DMS 273 treated with DMSO at 0.1 percent for 48 hours (cell line): ENCODE measurements at places on chromosomes 16 and 17.
A peak's percentile ranks its signal among the peaks of the same experiment; 100 is the strongest.

DNA sequence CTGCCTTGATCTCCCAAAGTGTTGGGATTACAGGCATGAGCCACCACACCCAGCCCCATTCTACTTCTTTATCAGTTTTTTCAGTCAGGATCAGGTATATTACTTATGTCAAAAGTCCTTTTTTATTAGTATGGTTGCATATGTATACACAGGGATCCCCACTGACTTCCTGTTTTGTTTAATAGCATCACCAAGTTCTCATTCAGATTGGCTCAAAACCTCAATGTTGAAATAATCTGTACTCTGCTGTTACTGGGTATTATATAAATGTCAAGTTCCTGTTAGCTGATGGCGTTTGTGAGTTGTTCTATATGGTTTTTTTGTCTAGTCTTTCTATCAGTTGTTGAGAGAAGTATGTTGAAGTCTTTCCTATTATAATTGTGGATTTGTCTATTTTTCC, 168.5 kb downstream of the BCAS3 start:
- no peak for DNase-seq

DNA sequence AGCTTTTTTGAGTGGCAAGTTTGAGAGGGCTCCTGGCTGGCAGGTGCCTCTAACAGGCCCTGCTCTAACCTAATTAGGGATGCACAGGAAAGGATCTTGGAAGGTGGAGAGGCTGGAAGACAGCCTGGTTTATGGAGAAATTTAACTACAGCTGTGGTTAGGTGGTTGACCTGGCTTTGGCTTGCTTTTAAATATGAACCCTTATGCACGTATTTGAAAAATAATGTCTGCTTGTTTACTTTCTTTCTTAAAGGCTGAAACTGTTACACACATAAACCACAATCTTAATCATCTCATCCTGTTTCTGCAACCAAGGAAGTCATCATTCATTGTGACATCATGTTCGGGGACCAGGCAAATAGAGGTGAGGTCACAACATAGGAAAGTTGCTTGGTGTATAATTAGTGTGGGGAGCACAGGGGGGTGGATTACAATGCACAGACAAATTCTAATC, 23.1 kb upstream of the DHRS13 start:
- no peak for DNase-seq

- DNase-seq, result no peak
Measured at GRCh38 chr16:2598723-2599122, 60.9 kb downstream of the PDPK1 start.

DNA sequence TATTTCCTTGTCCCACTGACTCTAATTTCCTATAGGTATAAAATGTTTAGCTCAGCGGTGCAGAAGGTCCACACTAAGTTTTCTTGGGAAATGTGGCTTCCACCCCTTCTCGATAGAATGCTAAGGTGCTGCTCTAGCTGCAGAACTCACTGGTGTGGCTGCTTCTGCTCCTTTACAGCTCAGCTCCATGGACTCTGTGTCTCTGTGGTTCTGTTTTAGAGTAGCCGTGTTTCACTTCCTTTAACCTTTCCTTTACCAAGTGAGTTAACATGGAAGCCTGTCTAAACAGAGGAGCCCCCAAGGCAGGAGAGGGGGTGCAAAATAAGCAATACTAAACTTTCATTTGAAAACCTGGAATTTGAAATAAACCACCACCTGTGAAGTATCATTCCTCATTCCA, 65.3 kb downstream of the SPECC1 start:
- no peak for DNase-seq

- DNase-seq, result peak; percentile 11
Measured at GRCh38 chr16:3195975-3196374, 8.0 kb downstream of the OR1F1 start.

DNA sequence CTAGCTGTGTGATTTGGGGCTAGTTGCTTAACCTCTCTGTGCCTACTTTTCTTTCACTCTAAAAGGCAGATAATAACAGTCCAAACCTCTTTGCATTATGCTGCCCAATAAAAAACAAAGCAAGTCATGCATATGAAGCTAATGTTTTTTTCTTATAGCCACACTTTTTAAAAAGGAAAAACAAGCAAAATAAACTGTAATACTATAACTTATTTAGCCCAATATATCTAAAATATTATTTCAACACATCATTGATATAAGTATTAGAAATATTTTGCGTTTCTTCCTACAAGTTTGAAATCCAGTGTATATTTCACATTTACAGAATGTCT, 22.4 kb downstream of the ANKRD40 start:
- no peak for DNase-seq

GRCh38 chr16:50593410-50594150, 45.4 kb downstream of the NKD1 start:
- DNase-seq, result no peak

DNA sequence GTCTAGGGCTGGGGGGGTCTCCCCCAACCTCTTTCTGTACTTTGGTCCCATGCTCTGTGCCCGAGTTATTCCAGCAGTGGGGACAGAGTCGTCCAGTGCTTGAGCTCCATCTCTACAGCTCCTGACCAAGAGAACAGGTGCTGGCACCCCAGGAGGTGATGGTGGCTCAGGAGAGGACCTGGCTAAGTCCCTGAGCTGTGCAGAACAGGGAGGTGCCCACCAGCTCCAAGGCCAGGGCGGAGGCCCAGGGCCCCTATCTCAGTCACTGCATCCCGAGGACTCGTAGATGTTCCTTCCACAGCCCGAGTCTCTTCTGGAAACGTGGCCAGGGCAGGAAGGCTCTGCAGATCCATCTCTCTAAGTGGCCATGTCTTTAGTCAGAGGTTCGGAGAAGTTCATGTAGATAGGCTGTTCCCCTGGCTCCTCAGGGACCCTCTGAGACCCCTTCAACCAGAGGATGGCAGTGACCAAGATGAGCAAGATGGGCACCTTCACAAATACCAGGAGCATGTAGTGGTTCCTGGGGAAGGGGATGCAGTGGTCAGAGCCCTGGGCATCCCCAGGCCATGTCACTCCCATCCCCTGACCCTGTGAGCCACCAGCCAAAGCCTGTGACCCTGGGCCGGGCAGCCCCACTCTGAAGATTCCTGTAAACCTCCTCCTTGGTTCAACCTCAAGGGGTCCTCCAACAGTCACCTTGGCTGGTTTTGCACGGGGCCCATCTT, 8.7 kb downstream of the CD300LB start:
- DNase-seq, result no peak

DNA sequence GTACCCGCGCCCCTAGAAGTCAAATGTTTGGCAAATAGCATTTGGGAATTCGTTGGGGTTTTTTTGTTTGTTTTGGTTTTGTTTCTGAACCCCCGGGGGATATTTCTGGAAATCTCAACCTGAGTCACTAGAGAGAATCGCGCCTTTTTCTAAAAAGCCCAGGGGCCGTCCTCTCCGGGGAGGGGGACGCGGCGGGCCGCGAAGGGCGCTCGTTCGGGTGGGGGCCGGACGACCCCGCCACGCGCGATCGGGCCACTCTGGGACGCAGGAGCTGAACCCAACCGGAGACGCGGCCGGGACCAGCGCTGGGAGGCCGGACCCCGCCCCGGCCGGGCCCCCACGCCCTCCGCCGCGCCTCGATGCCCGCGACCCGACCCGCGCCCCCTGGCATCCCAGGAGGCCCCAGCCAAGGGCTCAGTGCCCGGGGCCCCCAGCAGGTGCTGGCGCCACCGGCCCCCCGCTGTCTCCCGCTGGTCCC, 302 bp downstream of the LITAF start:
- DNase-seq, result no peak

DNA sequence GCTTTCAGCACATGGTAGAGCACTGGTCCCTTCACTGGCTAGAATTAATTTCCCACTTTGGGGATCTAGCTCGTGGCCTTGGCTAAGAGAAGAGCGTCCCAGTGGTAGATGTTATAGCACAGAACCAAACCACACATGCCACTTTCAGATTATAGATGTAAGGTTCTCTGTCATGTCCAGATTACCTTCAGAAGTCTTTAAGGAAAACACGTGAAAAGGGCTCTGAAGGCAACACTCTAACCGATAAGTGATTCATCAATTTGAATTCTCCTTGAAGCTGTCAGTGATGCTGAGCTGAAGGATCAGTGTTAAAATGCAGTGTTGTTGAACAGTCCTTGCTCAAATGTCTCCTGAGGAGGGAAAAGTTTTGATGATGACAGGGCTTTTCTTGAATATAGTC, 43.5 kb upstream of the VPS4A start:
- no peak for DNase-seq

DNA sequence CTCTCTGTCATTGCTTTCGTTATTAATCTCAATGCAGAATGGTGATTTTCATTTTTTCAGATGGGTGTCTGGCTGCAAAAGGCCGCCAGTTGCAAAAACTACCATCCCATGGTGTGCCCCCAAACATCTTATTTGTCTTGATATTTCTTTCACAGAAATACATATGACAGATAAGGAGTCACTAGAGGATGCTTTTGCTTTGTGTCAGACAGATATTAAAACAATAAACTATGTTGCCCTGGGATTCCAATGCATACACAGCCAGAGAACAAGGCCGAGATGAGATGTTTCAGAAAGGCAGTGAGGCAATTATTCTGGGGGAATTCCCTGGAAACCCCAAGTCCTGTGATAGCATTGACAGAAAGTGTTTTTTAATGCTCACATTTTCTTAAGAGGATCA, 307.7 kb downstream of the RBFOX1 start:
- no peak for DNase-seq

GRCh38 chr17:41413353-41413957, 10.9 kb downstream of the KRT37 start:
- DNase-seq, result no peak

DNA sequence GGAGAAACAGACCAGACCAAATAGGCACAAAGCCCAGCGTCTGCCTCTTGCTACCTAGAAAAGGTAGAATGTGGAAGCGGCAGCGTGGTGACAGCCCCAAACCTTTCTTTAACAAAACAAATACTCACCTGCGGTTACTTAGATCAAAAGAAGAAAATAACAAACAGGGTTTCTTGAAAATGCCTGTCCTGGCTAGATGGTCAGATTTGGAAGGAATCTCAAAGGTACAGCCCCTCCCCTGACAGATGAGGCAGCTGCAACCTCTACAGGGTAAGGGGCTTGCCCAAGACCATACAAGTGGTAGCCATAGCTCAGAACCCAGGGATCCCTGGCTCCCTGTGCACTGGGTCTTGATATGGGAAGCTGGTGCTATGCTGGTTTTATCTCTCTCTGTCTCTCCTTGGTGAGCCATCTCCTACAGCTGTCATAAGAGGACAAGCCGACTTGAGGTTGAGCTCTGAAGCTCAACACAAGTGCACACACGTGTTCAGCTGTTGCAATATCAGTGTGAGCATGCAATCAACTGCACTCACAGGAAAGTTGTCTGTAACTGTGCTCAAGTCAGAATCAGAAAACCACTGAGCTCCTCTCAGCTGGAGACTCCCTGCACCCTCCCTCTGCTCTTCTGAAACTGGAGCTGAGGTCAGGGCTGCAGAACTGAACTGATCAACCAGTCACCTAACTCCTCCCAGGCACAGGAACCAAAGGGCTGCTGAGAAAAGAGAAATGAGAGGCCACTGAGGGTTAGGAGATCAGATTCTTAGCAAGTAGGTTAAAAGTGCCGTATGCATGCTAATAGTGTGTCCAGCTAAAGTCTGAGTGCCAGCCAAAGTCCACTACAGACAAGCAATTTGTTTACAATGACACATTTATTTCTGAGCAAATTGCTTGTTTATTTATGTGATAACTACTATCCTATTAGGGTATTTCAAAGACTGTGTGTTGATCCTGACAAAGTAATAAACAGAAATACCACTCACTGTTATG, 6.1 kb upstream of the RNF157 start:
- DNase-seq, result no peak

- DNase-seq, result no peak
Measured at GRCh38 chr16:53680756-53681155, 22.9 kb downstream of the RPGRIP1L start.

GRCh38 chr16:74611721-74612120, 4.8 kb upstream of the GLG1 start:
- no peak for DNase-seq

DNA sequence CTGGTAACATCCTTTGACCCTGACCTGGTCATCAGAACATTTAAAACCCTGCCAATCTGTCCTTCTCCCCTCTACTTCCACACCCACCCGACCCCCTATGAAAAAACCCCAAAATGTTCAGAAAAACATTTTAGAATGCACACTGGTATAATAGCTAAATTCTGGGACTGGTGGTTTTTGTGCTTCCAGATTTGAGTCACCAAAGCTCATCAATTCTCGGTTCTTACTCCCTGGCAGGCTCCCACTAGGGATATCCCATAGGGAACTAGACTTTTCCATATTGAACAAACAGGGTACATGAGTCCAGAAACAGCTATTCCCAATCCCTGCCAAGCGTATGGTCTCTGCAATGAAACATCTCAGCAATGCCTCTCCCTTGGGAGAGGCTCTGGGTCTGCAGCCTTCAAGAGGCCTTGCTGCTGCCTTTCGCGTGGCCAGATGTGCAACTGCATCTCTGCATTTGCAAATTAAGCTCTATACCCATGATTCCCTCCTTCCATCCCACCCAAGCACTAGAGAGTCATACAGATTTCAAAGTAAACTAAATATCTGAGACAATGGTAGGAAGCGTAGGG, 67.7 kb downstream of the SMG6 start:
- DNase-seq, result no peak

GRCh38 chr16:9534759-9535158, 443.3 kb downstream of the HAPSTR1 start:
- no peak for DNase-seq

- no peak for DNase-seq
Measured at GRCh38 chr16:27838536-27839175, 224.9 kb downstream of the GSG1L start.

DNA sequence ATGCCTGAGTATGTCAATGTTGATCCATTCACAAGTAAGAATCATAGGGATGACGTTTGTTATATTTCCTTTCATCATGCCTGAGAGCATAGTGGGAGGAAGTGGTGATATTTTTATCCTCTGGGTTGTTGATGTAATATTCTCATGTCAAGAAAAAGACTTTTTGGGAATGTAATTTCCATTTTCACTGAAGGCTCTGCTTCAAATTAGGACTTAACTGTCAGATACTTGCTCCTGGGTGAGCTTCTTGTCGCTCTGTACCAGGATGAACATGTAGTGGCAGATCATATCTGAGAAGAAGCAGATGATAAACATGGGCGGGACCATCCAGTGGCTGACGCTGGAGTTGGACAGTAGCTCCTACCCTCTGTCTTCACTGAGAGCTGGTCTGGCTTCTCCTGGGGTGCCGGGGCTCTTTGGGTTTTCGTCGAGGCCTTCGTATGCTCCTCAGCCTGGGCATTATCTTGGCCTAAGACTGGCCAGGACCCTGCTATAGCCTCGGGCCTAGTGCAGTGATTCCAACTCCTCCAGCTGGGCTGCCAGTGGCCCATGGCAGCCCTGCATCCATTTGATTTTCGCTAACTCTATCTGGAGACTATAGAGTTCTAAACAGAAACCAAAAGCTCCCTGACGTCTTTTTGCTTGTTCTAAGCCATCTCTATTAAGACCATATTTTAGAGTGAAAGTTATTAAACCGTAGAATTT, 19.7 kb downstream of the CYB5B start:
- DNase-seq, result no peak

GRCh38 chr17:67868176-67868575, 42.9 kb downstream of the BPTF start:
- no peak for DNase-seq

DNA sequence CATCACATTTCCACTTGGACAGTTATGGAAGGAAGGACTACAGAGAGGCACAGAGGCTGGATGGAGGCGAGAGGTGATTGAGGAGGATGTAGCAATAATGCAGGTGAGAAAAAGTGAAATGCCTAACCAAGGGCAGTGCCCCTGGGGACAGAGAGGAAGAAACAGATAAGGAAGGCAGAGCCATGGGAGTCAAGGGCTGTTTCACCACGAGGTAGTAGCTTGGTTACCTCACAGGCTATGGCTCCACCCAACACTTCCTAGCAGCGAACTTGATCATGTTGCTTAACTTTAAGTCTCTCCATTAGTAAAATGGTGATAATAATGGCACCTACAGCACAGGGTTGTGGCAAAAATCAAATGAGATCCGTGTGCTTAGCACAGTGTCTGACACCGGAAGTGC, 83.9 kb downstream of the YPEL2 start:
- DNase-seq, result no peak
